ENCODE measurements at places on chromosomes 1 and 21.
A peak's percentile ranks its signal among the peaks of the same experiment; 100 is the strongest.

DNA sequence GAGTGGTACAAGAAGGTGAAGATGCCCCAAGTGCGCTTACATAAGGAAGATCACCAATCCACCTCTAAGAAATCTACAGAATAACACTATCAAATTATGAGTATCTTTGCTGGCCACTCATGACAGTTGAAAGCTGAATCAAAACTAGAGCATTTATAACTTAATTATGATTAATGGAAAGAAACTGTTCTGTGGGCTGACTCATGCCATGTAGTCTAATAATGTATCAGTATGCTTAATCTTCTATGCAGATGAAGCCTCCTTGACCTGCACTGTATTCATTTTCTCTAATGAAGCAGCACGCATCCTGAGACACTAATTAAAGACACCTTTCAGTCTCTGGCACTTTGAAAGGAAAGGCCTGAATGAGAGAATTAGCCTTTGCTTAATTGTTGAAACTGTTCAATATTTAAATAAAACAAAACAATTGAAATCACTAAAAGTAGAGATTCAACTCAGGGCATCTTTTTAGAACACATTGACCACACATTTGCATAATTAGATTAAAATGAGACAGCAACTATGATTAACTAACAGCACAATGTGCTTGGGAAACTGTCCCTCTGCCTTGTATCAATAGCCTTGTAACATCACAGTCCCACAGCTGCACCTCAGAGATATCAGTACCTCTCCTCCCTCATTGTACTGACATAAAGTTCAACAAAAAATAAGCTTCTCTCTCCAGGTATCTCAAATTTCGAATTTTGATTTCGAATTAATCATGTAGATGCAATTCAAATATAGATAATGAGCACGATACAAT lies 105.6 kb downstream of the NTPCR start:
- DNase-seq = no peak

GRCh38 chr1:209769971-209770370 lies 14.1 kb downstream of the TRAF3IP3 start:
- no peak for DNase-seq

DNA sequence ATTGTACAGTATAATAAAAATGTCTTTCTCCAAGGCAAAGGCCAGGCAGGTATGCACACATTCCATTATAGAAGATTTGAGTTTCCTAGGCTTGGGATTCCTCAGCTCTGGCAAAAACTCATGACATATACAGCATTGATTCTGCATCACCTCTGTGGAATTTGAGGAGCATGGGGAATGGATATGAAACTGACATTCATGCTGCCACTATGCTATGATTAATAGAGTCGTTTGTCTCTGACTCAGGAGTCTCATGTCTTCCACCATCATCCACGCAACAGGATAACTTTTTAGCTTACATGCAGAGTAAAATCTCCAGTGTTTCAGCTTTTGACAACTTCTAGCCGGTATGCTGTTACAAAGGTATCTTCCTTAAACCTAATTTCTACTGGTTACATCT lies 49.8 kb upstream of the ADORA3 start:
- no peak for DNase-seq

DNA sequence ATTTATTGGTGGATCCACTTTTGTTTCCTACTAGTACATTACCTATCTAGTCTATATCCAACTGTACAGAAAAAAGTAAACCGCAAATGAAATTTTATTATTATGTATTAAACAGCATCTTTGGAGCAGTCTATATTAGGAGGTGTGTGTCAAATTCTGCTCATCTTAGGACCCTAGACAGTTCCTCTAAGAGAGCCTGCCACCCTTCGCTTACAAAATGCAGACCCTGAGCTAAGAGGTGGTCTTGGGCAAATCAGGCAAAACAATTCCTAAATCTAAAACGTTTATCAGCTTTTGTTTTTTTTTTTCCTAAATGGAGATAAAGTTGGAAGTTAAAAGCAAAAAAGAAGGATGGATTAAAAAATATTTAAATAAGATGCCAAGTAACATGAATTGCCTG lies 85.3 kb downstream of the PBX1 start:
- no peak for DNase-seq

DNA sequence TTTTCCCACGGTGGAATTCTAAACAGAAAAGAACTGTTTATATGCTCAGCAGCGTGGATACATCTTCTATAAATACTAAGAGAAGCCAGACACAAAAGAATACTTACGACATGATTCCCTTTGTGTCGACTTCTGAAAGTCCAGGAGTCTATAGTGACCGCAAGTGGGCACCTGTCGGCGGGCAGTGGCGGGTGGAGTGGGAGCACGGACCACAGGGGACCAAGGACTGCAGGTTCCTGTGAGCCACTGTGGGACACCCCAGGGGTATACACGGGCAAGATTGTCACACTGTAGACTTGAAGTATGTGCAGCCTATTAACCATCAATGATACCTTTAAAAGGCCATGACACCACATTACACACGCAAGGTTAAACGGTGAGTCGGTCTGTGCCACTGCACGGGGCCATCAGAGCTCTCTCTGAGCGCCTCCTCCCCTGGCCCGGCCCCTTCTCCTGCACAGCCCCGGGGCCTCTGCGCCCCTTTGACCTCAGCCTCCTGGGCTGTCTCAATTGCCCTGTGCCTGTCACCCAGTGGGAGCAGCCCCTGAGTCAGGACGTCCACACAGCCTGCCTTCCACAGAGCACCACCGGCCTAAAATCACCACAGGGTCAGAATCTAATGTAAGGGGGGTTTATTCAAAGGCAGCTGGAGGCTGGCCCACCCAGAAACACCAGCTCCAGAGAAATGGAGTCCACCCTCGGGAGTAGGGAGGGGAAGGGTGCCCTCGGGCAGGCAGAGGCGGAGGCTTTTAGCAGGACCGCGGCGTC lies 90.0 kb upstream of the COL6A1 start:
- DNase-seq = no peak

DNA sequence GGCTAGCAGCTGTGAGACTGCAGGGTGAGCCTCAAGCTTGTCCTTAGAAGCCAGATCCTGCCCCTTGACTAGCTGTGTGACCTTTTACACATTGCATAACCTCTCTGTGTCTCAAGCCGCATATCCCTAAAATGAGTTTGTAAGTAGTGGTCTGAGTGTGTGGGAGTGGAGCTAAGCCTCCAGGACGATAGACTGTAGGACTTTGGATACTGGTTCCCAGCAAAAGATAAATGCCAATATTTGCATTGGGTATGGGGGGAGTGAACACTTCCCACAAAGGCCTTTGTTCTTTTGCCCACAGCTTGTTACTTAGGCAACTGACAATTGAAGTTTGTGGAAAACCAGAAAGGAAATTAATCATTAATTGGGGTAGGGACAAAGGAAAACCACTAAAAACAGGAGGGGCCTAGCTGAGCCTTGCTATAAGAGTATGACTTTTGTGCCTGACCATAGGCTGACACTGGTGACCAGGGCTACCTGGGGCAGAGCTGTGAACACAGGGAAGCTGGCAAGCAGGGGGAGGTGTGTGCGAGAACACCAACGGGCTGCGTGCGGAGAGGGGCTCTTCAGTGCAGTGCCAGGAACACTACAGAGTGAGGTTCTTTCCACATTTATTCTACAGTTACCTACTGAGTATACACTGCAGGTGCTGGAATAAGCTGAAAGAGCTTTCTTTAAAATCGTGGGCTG lies 102.4 kb upstream of the ETV3 start:
- DNase-seq = no peak

GRCh38 chr1:57910782-57911181 lies 486.9 kb upstream of the DAB1 start:
- DNase-seq = no peak

GRCh38 chr1:29646161-29646775 lies 409.9 kb downstream of the PTPRU start:
- no peak for DNase-seq

GRCh38 chr1:183218971-183219615 lies 33.0 kb downstream of the LAMC2 start:
- peak; percentile 75 for DNase-seq

- DNase-seq = no peak
Observed at GRCh38 chr1:187465441-187465840, 636.7 kb downstream of the PLA2G4A start.

GRCh38 chr1:159291424-159291823 lies 10.7 kb upstream of the FCER1A start:
- DNase-seq = no peak

DNA sequence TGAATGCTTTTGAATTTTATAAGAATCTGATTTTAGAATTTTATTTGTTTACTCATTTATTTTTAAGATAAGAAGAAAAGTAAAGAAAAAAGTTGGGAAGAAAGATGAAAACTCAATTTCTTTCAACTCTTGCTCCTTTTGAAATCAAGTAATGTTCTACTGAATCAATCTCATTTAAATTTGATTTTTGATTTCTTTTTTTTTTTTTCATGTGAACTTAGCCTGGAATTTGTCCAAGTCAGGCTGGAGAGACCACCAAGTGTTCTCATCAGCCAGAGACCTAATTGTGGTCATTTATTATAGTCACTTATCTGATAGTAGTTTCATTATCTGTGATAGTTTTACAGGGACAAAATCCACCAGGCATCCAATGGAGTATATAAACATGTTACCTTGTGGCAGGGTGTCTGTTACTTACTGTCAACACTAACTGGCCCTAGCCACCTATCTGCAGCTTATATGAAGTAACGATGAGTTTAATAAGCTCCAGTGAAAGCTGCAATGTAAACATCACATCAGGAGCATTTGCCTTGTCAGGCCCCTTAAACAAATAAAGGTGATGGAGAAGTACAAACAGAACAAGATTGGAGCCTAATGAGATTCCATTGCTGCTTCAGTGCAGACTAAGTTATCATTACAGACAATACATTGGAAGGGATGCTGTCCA lies 39.2 kb downstream of the HLX start:
- DNase-seq = no peak

DNA sequence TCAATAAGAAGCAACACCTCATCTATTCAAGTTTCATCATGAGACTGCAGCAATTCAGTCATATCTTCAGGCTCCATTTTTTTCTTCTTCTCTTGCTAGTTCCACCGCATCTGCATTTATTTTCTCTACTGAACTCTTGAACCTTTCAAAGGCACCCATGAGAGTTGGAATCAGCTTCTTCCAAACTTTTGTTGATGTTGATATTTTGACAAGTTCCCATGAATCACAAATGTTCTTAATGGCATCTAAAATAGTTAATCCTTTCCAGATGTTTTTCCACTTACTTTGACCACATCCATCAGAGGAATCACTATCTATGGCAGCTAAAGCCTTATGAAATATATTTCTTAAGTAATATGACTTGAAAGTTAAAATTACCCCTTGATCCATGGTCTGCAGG lies 434.3 kb downstream of the GPATCH2 start:
- DNase-seq = no peak

DNA sequence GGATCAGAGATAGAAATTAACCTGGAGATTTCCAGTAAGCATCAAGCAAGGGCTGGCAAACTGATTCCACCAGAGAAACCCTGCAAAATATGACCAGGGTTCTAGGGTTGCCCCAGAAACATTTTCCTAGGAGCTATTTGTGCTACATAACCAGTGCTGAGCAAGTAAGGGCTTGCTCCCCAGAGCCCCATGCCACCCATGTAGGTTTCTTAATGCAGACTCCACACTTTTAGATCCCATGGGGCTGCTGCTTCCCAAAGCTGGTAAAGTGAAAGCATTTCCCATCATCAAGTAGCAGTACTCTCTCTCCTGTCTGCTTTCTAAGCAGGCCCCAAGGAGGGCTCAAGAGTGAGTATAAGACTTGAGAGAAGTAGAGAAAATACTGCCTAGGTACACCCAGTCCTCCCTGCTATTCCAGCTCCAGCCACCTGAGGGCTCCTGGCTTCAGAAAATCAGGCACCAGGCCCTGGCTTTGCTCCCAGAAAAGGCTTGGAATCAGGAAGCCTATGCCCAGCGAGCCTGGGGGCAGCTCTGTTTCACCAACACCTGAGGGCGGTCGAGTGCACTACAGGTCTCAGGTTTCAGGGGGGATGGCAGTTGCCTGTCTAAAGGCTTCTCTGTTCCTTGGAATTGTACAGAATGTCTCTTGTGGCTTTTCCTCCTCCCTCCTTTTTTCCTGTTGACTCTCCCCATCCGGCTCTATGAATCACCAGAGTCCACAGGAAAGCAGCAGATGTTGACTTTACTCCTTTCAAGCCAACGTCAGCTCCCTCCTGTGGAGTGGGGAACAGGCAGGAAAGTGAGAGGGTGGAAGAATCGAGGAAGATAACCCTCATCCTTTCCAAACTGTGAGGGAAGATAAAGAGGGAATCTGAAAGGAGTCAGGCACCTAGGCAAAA lies 6.2 kb upstream of the ANKRD35 start:
- DNase-seq = peak; percentile 58

- DNase-seq = no peak
Observed at GRCh38 chr1:242132121-242132817, 133.4 kb upstream of the MAP1LC3C start.

DNA sequence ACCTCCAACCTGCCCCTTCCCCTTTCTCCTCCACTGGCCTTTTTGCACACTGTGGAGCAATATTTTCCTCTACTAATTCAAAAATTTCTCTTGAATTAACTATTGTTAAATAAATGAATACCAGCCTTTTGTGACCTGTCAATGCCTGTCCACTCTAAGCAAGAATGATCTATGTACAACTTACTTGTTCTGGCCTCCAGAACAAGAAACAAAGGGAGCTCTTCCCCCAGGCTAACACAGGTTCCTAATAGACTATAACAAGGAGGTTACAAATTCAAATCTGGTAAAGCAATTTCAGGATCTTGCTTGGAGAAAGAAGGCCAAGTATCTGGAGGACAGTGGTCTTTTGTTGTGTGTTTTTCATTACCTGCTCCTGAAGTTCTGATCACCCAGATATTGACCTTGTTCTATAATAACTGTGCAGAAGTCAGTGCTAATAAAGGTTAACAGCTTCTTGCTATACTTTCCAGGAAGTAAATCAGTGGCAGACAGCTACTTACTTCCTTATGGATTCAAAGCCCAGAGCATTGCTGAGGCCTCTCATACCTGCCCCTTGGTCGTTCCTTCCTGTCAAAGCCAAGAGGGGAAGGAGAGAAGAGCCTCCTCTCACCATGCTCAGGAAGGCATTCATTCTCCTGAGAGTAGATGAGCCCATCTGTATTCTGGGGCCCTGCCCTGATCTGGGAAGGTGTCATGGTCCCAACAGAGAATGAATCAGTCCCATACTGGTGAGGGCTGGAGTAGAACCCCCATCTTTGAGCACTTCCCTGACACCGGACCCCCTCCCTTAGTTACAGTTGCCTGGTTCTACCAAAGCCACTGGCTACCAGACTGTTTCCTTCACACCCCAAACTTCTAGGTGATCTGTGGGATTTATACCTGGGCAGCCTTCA lies 56.8 kb downstream of the DESI2 start:
- DNase-seq = no peak

DNA sequence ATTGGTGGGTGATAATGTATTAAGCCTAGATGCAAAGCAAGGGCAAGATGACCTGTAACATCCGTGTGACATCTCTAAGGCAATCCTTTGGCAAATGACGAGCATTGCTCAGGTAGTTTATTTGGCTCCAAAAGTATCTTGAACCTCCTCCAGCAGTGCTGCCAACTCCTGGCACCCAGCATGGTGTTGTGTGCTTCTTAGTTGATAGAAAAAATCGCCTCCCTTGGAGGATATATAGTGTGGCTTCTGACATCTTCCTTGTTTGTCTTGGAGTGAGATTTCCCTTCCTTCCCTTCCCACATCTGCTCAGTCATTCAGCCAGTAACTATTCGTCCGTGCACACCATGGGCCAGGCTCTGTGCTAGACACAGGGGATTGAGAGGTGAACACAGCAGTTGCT lies 121.8 kb downstream of the TOMM20 start:
- DNase-seq = no peak
